ENCODE measurements at places on chromosomes 7 and 10. TPM values are rescaled to one million over a fixed set of nuclear protein-coding genes. Genes with fewer than 3 reads are reported as not detected.

TET1 gene
- total RNA-seq: 1.5 TPM

VENTX gene
- total RNA-seq: not detected

LAMB1 gene
- total RNA-seq: 703 TPM

TMEM176A gene
- not detected for total RNA-seq

MMD2 gene
- total RNA-seq: not detected

CYP3A5 gene
- not detected for total RNA-seq

SFTPA2 gene
- not detected for total RNA-seq

ZCWPW1 gene
- total RNA-seq: 0.48 TPM
